Activated naive CD4-positive, alpha-beta T cell treated with anti-CD3 and anti-CD28 coated beads, Interleukin-2, amount 10 ng/mL, durations not matched to agents 5 hours and 36 hours (primary cell): ENCODE measurements at places on chromosomes 2 and 18. TPM values are rescaled to one million over a fixed set of nuclear protein-coding genes. Genes with fewer than 3 reads are reported as not detected.

Gene SAP130
- 28.6 TPM for total RNA-seq

Gene ERFE
- total RNA-seq, result 0.10 TPM

Gene TNP1
- not detected for total RNA-seq

Gene DSG4
- not detected for total RNA-seq

Gene NCKAP1
- 0.48 TPM for total RNA-seq

Gene PTPN4
- 80.2 TPM for total RNA-seq

Gene COPS9
- total RNA-seq, result 121 TPM

Gene ELOA2
- not detected for total RNA-seq

Gene ALKAL2
- 0.43 TPM for total RNA-seq

Gene SUMO1
- 88.2 TPM for total RNA-seq

Gene CYP20A1
- total RNA-seq, result 24.4 TPM

Gene PSMA8
- total RNA-seq, result 0.91 TPM

Gene NT5DC4
- not detected for total RNA-seq

Gene CD226
- total RNA-seq, result 65.4 TPM

Gene ID2
- total RNA-seq, result 97.1 TPM

Gene KCNS3
- not detected for total RNA-seq

Gene HSPD1
- 179 TPM for total RNA-seq

Gene LAMA1
- total RNA-seq, result not detected

Gene C1QL2
- total RNA-seq, result not detected

Gene CCDC141
- total RNA-seq, result 13.0 TPM

Gene DTNA
- not detected for total RNA-seq

Gene PRR30
- not detected for total RNA-seq

Gene RAB31
- total RNA-seq, result 0.96 TPM

Gene ANKRD23
- 16.5 TPM for total RNA-seq

Gene SDC1
- total RNA-seq, result 0.15 TPM

Gene TBR1
- total RNA-seq, result not detected

Gene CYRIA
- 0.12 TPM for total RNA-seq

Gene IGFBP2
- 43.4 TPM for total RNA-seq

Gene REG1B
- not detected for total RNA-seq

Gene TCF7L1
- not detected for total RNA-seq

Gene ZNF519
- 12.9 TPM for total RNA-seq

Gene IL18RAP
- total RNA-seq, result 4.7 TPM

Gene GAL3ST2
- total RNA-seq, result 0.20 TPM

Gene VWA3B
- total RNA-seq, result not detected

Gene MC4R
- total RNA-seq, result not detected

Gene EVX2
- total RNA-seq, result not detected

Gene GREB1
- total RNA-seq, result 0.43 TPM

Gene STON1
- total RNA-seq, result 1.4 TPM

Gene EN1
- not detected for total RNA-seq

Gene ANKRD53
- total RNA-seq, result not detected

Gene GPR155
- total RNA-seq, result 36.3 TPM

Gene CRYGC
- not detected for total RNA-seq

Gene SH3RF3
- 0.40 TPM for total RNA-seq

Gene MRPL53
- total RNA-seq, result 122 TPM

Gene FTCDNL1
- 2.4 TPM for total RNA-seq

Gene DSG3
- not detected for total RNA-seq

Gene ZNF2
- 3.4 TPM for total RNA-seq

Gene NFATC1
- 49.2 TPM for total RNA-seq

Gene SLC66A3
- 22.9 TPM for total RNA-seq

Gene SLC38A11
- total RNA-seq, result not detected

Gene LYPD6B
- total RNA-seq, result not detected

Gene LIPG
- total RNA-seq, result 0.18 TPM

Gene FOSL2
- total RNA-seq, result 47.3 TPM

Gene CRYBA2
- total RNA-seq, result not detected

Gene WDR35
- total RNA-seq, result 3.9 TPM
